ENCODE measurements at places on chromosomes 6 and 20.

DNA sequence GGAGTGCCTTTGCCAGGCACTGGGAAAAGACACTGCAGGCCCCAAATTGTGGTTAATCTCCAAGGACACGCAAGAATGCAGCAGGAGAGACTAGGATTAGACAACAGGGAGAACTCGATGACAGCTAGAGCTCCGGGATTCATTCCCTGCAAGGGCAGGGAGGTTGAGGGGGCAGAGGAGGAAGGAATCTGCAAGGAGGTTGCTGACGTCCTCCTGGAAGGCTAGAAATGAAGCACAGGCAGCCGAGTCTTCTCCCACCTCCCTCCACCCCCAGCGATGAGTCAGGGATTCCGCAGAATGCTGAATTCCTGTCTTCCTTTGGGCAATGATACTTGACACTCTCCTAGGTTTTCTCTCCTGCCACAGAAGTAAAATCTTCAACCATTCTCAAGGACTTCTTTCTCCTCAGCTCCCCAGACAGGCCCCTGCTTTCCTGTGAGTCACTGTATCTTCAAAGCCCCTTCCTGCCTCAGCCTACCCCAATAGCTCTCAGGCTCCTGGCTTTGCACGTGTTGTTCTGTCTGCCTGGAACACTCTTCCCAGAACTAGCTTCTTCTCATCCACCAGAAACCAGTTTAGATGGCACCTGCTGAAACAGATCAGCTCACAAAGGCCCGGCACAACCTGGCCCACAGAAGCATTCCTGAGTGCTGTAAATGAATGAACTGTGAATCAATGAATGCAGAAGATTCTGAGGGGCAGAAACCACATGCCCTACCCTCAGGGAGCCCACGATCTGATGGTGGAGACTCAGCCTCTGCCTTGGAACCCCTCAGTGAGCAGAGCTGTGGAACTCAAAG is 85.6 kb downstream of the MRPL14 start:
- DNase-seq, result no peak

- DNase-seq, result no peak
Measured at GRCh38 chr6:99434702-99435530, 9.8 kb upstream of the PNISR start.

- DNase-seq, result no peak
Measured at GRCh38 chr6:142414462-142415250, 112.8 kb downstream of the ADGRG6 start.

DNA sequence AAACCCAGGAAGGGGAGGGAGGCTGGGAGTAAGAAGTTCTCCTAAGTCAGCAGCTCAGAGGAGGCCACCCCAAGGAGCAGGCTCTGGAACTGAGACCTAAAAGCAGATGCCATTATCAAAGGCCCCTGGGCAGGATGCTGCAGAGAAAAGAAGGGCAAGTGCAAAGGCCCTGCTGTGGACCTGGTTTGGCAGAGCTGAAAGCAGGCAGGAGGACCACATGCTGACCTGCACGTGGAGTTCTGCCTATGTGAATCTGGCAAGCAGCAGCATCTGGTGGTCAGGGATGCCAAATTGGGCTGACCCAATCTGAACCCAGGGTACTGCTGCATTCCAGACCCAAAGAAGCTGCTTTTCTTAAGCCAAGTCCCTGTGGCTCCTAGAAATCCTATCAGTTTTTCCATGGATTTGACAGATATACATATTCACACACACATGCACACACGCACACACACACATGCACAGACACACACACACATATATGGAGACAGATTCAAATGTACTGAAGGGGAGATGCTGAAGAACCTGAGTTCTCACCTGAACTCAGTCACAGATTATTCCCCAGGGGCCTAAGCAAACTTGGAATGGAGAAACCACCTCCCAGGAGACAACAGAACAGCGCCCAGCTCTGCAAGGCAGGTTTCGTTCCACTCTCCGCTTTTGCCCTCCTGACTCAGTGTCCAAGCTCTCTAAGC is 119.9 kb downstream of the FOXA2 start:
- DNase-seq, result no peak

DNA sequence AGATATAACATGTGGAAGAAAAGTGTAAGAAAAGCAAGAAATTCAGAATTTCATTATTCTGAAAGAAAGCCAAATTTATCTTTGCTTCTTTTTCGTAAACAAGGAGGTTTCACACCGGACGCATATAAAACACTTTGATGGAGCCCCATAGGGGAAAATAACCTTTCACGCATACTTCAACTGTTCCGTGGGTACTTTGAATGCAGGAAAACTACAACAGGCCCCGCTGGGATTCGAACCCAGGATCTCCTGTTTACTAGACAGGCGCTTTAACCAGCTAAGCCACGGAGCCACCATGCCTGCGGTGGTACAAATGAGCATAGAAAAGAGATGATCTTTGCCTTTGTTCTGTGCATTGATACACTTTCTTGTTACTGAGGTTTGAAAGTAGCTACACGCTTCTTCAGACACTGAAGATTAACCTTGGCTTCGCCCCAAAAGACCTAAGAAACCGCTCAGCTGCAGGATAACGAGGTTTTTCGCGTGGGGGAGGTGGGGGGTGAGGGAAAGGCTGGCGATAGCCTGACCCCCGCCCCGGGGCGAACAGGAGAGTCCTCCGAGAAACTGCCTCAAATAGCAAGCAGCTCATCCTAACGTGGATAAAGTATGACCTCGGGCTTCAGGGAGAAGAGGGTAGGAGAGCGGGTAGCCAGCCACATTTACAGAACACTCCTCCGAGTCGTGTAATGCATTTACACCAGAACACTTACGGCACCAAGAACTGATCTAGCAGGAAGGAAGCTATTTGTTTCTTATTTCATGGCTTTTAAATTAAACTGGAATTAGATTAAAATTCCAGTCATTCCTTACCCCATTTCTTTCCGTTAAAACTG is 5.3 kb upstream of the HMGN4 start:
- peak; percentile 91 for DNase-seq

- no peak for DNase-seq
Measured at GRCh38 chr20:50121858-50122271, 8.9 kb upstream of the UBE2V1 start.

- DNase-seq, result no peak
Measured at GRCh38 chr6:85747093-85747492, 104.4 kb upstream of the SYNCRIP start.

DNA sequence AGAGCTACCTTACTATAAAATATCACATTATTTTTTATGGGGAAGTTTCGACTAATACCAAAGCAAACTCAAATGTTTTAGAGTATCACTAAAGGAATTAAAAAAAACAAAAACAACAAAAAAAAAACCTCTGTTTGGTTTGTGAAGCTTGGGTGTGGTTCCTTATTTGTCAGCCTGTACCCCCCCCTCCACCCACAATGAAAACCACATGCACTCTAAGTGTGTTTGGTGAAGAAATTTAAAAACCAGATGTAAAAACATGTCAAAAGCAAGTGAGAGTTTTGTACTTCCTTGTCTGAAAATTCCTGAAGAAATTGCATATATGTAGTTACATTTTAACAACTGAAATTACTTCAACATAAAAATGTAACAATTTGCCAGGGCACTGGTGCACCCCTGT is 3.1 kb downstream of the STK38 start:
- DNase-seq, result peak; percentile 49

GRCh38 chr20:6051505-6051904 is 2.4 kb downstream of the LRRN4 start:
- no peak for DNase-seq

- no peak for DNase-seq
Measured at GRCh38 chr6:170461556-170462365, 91.3 kb downstream of the PSMB1 start.

GRCh38 chr20:61424628-61425420 is 172.8 kb downstream of the CDH4 start:
- no peak for DNase-seq

DNA sequence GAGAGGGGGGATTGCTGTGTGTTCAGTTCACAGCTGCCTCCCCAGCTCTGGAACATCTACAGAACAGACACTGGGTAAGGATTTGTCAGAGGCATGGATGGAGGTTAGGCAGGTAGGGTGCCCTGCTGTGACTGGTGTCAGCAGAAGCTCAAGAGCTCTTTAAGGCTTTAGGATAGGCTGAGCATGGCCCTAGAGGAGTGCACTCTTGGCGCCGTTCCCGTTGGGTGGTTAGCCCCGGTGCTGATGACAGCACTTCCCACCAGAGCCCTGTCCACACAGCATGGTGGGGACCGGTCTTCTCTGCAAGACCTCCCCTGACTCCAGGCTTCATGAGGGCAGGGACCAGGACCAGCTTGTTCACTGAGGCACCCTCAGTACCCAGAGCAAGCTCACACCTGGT is 262.0 kb downstream of the BMP7 start:
- no peak for DNase-seq

GRCh38 chr20:43238833-43239232 is 49.1 kb upstream of the PTPRT start:
- no peak for DNase-seq

DNA sequence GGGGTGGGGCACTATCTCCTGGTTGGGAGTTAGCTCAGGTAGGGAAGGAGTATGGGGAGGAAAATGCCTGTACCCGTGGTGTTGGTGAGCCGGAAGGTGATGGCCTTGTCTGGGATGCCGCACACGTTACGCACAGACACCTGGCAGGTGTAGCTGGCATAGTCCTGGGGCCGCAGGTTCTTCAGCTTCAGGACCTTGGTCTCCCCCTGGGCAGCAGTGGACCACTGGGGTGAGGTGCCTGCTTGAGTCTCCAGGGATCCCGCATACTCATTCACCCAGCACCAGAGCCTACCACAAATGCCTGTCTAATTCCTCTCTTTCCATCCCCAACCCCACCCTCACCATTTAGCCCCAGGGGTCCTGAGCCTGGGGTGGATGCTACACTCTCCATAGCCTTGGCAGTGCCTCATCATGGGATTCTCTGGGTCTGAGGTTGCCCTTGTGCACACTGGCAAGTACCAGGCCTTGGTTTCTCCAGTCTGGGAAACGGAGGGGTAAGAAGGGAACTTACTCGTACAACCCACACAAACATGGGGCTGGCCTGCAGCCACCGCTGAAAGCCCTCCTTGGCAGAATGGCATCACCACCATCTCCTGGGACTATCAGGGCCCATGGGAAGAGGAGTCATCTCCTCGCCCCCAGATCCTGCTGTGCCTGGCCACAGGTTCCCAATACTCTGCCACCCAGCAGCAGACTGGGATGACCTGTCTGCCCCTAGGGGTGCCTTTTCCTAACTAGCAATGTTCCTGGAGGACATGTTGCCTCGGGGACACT is 42.8 kb downstream of the MDGA1 start:
- no peak for DNase-seq

DNA sequence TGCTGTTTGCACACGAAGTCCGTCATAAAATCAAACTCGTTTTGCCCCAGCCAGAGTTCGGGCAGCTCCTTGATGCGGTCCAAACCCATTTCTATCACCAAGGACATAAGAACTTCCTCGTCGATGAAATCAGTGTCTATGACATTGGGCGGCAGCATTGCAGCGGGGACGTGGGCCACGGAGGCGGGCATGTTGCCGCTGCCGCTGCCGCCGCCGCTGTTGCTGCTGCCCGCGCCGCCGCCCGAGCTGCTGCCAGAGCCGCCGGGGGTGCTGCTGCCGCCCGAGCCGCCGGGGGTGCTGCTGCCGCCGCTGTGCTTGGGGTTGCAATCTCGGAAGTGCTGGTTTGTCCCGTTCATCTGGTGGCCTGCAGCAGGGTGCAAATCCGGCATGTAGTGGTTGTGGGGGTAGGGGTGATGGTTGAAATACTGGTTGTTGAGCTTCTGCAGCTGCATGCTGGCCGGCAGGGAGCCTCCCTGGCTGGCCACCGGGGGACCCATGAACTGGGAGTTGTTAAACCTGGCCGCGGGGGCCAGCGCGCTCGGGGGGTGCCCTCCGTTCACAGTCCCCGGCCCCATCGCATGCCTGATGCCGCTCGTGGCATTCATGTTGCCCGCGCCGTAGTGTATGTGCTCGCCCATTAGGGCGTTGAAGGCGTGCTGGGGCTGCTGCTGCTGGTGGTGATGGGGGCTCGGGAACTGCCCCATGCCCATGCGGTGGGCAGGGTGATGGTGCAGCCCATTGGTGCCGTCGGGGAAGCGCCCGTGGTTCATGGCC is 1.1 kb downstream of the CITED2 start:
- DNase-seq, result peak; percentile 77

GRCh38 chr6:129895692-129896091 is 34.6 kb upstream of the TMEM244 start:
- no peak for DNase-seq

DNA sequence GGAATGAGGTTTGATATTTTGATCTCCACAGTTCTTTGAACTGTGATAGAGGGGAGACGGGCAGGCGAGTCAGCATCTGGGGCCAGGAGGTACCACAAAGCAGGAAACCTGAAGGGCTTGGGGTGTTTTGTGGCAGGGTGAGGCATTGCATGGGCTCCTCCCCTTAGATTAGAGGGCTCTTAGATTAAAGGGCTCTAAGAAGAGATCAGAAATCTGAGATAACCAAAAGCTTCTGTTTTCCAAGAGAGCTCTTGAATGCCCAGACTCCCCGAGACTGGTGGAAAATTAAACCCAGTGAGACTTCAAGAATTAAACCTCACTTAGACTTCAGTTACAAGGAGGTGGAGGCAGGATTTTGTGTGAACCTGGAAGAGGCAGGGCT is 2.4 kb upstream of the GPX5 start:
- peak; percentile 19 for DNase-seq

GRCh38 chr20:41505184-41505583 is 113.0 kb downstream of the CHD6 start:
- no peak for DNase-seq

GRCh38 chr6:9532621-9533557 is 882.0 kb downstream of the TFAP2A start:
- no peak for DNase-seq
